ENCODE measurements at places on chromosomes 7 and 10.
A peak's percentile ranks its signal among the peaks of the same experiment; 100 is the strongest.

- no peak for DNase-seq
Measured at GRCh38 chr10:129517680-129518057, 50.6 kb downstream of the MGMT start.

GRCh38 chr10:100741378-100742075, 3.9 kb upstream of the PAX2 start:
- DNase-seq = no peak

DNA sequence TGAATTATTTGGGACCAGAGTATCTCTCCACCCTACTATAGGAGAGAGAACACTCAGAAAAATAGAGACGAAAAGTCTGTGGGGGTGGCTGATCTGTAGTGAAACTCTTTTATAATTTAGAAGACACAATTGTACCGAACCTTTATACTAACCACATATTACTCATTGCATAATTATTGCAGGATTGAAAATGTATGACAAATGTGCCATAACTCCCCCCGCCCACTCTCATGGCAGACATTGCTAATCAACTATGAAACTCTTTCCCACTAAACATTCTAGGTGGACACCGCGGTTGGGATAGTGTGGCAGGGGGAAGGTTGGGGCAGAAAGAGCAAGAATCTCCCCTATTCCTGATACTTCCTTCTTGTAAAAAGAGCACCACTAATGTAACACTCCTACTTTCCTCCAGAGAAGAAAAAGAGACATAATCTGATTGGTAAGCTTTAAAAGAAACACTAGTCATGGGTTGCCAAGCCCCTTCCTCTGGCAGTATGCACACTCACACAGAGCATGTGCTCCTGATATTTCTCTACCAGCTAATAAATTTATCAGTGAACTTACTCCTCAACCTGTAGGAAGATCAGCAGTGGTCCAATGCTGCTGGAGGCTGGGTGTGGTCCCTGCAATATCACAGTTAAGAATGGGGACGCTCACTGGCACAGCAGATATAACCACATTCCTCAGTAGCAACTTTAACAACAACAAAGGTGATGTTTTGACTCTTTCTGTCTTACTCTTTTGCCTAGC, 18.7 kb upstream of the ARID5B start:
- peak; percentile 58 for DNase-seq

GRCh38 chr10:122113945-122114747, 125.2 kb downstream of the TACC2 start:
- DNase-seq = no peak

GRCh38 chr7:38828026-38828425, 81.0 kb downstream of the VPS41 start:
- no peak for DNase-seq

DNA sequence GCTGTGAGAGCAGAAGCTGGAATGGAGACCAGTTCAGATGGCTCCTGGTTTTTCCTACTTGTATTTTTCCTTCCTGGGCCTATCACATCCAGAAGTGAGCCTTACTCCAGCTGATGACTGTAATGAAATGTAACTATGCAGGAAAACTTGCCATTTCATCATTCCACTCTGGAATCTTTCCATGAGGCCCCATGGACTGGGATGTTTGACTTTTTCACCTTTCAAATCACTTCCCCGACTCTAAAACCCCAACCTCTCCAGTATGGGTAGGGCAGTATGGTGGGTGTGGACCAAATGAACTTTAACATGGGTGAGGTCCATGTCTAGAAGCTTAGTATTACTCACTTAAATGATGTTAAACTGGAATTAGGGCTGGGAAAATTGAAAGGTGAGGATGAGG, 40.3 kb upstream of the DLD start:
- no peak for DNase-seq

- no peak for DNase-seq
Measured at GRCh38 chr10:116771101-116771958, 29.0 kb upstream of the HSPA12A start.

DNA sequence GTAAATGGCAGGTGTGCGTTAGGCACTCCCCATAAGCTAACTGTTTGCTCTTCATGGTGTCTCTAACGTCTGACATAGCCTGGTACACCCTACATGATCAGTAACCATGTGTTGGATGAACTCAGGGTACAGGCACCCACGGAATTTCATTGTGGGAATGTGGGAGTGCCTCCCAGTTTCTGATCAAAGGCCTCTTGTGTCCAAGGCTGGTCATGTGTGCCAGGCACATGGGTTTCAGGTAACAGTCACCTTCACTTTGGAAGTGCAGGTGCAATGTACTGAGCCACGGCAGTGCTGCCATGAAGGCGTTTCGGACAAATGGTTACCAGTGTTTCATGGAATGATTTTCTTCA, 298.3 kb downstream of the DNAJB6 start:
- no peak for DNase-seq

DNA sequence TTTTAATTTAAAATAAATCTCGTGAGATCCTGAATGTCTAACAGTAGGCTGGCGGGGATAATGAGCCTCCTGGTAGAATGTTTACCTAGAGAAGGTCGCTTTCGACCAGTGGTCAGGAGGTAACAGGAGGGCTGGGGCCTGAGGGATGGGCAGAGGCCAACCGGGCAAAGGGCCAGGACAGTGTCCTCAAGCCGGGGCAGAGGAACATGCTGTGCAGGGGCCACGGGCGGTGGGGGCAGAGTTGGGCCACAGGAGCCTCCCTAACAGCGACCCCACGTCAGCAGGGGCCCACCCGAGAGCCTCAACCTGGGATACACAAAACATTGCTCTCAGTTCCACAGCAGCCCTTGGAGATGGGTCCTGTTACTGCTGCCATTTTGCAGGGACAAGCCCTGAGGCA, 14.5 kb downstream of the CFAP46 start:
- no peak for DNase-seq

DNA sequence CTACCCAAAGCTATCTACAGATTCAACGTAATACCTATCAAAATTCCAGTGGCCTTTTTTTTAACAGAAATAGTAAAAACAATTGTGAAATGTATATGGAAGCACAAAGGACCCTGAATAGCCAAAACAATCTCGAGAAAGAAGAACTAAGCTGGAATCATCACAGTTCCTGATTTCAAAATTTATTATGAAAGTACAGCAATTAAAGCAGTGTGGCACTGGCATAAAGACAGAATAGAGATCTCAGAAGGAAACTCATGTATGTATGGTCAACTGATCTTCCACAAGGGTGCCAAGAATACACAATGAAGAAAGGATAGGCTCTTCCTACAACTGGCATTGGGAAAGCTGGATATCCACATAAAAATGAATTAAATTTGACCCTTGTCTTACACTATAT, 23.2 kb downstream of the PNLIPRP3 start:
- no peak for DNase-seq

- no peak for DNase-seq
Measured at GRCh38 chr7:133821171-133821570, 306.0 kb upstream of the LRGUK start.

GRCh38 chr10:132257271-132257670, 50.5 kb downstream of the STK32C start:
- DNase-seq = no peak

GRCh38 chr10:69867699-69868558, 66.2 kb downstream of the COL13A1 start:
- no peak for DNase-seq

DNA sequence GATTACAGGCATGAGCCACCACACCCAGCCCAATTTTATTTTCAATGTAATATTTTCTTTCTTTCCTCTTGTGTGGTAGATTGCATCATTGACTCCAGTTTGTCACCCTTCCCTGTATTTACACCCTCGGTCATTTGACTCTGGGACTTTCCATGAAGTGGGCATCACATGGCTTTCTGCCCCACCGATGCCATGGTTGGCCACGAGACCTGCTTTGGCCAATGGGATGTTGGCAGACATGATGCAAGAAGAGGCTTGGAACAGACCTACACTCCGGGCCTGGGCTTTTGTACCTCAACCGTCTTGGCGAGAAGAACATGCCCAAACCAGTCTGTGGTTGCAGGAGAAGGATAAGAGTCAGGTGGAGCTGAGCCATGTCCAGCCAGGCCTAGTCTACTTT, 38.8 kb upstream of the CACUL1 start:
- no peak for DNase-seq

DNA sequence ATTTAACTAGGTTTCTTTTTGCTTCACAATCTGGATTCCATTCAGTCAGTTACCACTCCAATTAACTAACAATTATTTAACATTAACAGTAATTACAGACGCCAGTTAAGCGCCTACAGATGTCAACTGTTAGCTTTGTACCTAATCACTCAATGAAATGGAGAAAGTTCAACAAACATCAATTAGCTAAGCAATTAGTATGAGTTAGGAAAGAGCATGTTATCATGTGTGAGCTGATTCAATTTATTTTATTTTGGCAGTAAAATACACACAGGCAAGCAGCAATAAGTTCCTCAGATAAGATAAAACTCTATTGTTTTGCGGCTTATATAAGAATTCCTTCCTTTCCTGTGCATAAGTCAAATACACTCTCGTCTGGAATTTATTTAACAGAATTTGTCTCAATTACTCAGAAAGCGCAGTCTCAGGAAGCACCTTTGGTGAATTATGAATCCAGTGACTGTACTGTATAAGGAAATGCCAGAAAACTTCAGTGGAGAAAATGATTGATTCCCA, 427.1 kb upstream of the GALNT17 start:
- DNase-seq = no peak

DNA sequence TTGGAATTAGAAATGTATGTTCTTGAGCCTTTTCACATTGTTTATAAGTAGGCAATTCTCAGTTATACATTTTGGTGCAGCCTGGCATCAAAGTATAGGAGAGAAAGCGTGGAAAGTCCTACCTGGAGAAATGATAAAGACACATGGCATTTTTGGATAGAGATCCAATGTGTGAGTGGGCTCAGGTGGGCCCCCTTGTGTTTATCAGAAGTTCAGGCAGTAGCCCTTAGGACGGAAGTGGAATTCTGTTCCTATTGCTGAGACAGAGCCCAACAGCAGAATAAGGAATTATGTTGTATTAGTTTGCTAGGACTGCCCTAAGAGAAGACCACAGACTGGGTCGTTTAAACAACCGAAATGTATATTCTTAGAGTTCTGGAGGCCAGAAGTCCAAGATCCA, 85.2 kb upstream of the AMPH start:
- no peak for DNase-seq

- no peak for DNase-seq
Measured at GRCh38 chr7:19121977-19122588, 4.6 kb upstream of the TWIST1 start.

DNA sequence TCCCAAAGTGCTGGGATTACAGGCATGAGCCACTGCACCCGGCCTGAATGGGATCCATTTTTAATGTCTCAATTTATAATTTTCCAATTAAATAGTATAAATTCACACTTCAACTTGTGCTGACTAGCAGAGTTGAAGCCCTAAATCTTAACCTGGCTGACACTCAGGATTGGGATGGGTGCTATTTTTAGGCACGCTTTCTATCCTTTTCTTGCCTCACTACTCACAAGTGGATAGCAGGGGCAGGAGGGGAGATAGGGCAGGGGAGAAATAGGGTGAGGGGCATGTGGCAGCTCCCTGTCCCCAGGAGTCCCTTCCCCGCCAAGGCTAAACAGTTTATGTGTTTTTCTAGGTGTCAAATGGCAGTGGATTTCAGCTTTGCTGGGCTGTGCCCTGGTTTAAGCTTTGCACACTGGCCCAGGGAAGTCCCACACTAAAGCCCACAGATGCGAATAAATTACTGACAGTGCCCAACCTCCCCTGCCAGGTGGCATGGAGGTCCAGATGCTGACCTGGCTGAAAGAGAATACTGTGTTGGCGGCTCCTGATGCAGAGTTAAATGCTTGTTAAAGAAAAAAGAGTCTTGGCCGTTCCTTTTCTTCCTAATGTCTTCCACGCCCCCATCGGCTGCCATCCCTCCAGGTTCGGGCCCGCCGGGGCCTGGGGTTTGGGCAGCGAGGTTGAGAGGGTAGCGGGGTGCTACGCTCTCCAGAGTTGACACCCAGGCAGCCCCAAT, 36.2 kb upstream of the EFCAB10 start:
- DNase-seq = no peak

GRCh38 chr10:116836902-116837523, 12.3 kb upstream of the ENO4 start:
- no peak for DNase-seq

- no peak for DNase-seq
Measured at GRCh38 chr7:108576116-108576515, 6.4 kb downstream of the DNAJB9 start.

- DNase-seq = peak; percentile 42
Measured at GRCh38 chr7:2698581-2699288, 10.7 kb downstream of the AMZ1 start.

DNA sequence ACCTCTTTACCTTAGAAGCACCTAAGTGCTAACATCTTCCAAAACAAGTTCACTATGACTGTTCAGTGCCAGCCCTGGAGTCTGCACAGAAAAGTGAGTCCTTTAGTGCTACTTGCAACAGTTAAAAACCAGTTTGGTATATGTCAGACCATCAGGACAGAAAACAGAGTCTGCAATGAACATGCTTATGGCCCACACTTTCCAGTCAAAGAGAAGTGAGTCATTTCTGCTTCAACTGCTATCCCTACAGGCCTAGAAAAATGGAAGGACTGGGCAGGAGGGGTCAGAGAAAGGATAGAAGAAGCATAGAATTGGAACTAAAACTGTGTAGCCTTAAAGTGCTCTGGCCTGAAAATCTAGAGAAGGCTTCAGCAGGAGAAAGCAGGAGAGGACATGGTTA, 108.0 kb downstream of the PDE1C start:
- DNase-seq = no peak

DNA sequence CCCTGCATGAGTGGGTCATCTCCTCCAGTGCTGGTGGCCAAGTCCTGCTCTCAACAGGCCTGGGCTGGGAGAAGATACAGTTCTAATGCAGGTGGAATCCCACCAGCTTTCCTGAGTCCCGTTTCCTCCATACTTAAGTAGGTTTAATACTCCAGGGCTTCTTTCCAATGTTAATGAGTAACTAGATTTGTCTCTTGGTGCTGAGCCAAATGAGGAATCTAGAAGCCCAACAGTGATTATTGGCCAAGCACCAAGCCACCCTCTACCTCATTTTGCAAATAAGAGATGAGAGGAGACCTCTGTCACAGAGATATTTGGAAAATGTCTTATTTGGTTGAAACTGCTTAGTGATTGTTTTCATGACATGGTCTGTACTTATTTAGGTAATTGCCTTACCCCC, 37.1 kb downstream of the STARD3NL start:
- DNase-seq = no peak

DNA sequence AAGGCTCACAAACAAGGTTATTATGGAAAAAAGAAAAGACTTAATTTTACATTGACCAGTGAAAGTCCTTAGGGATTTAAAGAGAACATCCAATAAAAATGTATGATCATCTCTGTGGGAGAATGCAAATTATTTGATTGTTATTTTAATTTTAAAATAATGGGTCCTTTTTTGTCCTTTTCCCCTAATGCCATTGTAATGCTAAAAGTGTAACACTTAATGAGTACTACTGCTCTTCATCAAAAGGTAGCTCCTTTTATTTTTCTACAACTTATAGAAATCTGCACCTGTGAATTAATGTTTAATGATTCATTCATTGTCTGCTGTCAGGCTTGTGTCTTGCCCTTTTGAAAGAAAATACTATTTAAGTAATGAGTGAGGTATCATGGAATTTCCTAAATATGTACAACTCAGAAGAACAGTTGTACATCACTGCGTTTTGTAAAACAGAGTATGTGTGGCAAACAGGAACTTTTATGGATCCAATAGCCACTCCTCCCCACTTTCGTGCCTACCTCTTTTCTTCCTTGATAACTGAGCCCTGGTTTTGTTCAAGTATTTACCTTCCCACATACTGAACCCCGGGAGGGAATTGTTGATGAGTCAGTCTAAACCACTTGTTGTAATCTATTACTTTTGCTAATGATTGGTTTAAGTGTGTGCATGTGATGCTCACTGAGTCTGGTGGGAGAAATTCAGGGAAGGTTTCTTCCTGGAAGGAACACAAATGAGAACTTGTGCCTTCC, 19.9 kb upstream of the TRUB1 start:
- DNase-seq = no peak

Data from stimulated activated CD4-positive, alpha-beta T cell treated with anti-CD3 and anti-CD28 coated beads, Interleukin-12 subunit alpha, Interleukin-12 subunit beta, amount 100 ng/mL, for 24 hours (primary cell).